ENCODE measurements at places on chromosomes 11 and 22.
A peak's percentile ranks its signal among the peaks of the same experiment; 100 is the strongest.

DNA sequence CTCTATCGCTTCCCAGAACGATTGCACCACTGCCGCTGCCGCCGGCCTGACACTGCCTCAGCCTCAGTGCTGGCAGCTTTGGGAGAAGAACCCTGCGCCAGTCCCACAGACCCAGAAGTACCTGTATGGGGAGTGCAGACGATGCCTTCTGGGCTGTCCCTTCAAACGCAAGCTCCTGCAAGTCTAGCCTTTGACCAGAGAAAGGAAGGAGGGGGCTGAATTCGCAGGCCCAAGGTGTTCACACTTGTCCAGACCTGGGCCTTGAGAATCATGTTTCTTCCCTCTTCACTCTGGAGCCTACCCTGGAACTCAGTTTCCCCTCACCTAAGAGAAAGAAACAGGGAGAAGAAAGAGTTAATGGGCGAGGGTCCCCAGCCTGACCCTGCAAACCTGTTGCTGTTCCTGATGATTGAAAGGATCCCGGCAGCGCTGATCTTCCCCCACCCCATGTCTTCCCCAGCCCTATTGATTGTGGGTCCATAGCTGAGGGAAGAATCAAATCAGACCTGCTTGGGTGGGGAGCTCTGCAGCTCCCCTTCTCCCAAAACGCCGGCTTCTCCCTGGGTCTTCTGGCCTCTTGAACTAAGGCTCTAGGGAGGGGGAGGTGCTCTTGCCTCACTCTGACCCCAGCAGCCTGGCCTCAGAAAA lies 786 bp upstream of the MCAM start:
- DNase-seq: no peak

DNA sequence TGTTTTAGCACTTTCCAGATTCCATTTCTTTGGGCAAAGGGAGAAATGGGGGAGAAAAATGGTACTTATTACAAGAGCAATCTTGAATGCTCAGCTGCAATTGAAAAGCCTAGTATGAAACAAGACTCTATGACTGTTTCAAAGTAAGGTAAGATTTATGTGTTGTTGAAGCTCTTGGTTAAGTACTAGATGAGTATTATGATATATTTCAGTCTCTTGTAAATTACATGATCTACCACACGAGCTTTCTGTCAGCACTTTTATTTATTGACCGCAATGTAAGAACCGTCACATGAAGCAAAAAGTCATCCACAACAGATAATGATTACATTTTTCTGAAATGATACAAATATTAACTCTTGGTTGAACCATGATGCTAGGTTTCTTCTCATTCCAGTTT lies 906.7 kb upstream of the CHORDC1 start:
- DNase-seq: no peak

GRCh38 chr11:10798330-10798928 lies 10.3 kb downstream of the EIF4G2 start:
- DNase-seq: no peak

GRCh38 chr11:70434813-70435278 lies 36.5 kb downstream of the CTTN start:
- no peak for DNase-seq

DNA sequence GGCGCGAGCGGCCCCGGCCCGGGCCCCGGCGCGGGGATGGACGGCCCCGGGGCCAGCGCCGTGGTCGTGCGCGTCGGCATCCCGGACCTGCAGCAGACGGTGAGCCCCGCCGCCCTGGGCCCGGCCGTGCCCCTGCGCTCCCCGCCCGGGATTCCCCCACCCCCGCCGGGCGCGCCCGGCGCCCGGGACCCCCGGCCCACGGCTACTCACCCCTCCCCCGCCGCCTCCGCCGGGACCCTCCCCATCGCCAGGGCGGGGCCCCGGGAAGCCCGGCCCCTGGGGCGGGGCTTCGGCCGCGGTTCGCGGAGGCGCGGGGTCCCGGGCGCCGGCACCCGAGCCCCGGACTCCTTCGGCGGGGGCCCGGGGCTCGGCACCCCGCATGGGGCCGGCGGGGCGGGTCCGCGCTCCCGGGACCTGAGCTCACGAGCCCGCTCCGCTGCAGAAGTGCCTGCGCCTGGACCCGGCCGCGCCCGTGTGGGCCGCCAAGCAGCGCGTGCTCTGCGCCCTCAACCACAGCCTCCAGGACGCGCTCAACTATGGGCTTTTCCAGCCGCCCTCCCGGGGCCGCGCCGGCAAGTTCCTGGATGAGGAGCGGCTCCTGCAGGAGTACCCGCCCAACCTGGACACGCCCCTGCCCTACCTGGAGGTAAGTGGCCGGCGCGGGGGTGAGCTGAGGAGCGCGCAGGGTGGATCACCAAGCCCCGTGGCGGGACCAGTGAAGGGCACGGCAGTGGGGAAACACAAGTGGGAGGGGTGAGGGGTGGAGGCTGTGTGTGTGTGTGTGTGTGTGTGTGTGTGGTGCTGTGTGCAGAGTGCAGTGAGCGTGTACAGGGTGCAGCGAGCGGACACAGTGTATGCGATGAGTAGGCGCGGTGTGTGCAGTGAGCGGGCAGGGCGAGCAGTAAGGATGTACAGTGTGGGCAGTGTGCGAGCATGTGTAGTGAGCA lies 2.3 kb downstream of the SHANK3 start:
- no peak for DNase-seq

DNA sequence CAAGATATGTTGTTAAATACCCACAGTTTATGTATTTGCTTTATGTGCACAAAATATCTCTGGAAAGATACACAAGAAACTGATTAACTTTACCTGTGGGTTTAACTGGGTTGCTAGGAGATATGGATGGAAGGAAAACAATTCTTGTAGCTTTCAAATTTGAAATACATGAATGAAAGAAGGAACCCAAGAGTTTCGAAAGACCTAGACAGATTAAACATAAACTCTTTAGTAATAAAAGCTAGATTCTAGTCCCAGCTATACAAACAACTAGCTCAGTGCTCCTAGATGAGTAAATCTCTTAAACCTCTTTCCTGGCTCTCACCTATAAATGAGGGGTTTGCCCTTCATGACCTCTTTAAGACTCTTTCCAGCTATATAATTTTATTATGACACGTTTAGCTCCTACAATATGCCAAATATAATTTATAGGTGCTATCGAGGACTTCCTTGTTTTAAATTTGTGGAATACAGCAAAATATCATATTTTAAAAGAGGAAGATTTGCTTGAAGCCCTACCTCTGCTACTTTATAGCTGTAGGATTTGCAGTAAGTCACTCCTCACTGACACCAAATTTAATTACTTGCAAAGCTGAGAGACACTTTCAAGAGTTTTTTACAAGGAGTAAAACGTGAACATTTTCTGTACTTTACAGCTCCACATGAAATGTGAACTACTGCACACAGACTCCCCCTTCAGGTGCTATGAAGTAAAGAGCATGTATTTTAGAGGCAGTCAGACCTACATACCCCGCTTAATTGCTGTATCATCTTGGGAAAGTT lies 50.7 kb downstream of the RRAS2 start:
- no peak for DNase-seq

DNA sequence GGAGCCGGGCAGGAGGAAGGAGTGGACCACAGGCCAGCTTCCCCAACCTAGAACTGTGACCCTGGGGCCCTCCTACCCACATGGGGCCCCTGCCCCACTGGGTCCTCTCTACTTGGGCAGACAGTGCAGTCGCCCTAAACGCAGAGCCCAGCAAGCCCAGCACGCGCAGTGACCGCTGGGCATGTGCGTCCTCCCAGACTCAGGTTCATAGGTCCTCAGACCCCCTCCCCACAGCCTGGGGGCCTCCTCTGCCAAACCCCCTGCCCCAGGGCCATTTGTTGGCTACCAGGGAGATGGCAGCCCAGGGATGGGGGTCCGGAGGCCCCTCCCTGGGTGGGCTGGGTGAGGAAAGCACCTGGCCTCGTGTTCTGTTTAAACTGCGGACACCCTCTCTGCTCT lies 23.9 kb downstream of the RTN4R start:
- no peak for DNase-seq

- DNase-seq: no peak
Observed at GRCh38 chr11:68469642-68470041, 9.1 kb downstream of the PPP6R3 start.

- DNase-seq: peak; percentile 52
Observed at GRCh38 chr11:59247531-59248227, 35.0 kb upstream of the MPEG1 start.
